Heart left ventricle (tissue), 16 donors: ENCODE measurements at places on chromosomes 3 and 15. TPM values are rescaled to one million over a fixed set of nuclear protein-coding genes. Genes with fewer than 3 reads are reported as not detected.

RBPMS2 gene
- total RNA-seq: 329 TPM

DNA sequence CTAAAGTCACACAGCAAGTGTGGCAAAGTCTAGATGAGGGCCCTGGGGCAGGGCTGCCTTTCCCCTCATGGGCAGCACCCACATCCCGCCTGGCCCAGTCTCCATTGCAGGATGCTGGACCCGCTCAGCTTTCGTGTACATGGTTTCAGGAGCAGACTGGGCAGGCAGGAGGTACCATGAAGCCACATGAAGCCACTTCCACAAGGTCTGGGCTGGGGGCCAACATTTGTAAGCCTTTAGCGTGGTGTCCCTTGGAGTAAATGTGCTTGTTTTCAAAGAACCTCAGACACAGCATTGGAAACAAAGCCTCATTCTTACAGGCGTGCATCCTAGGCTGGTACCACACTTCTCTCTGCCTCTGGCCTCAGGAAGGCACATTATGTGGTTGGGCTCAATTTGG lies 34.5 kb downstream of the UMPS start:
- no peak for DNase-seq

- DNase-seq: no peak
Measured at GRCh38 chr3:196813903-196814302, 53.8 kb upstream of the SENP5 start.

ITIH1 gene
- not detected for total RNA-seq

DNA sequence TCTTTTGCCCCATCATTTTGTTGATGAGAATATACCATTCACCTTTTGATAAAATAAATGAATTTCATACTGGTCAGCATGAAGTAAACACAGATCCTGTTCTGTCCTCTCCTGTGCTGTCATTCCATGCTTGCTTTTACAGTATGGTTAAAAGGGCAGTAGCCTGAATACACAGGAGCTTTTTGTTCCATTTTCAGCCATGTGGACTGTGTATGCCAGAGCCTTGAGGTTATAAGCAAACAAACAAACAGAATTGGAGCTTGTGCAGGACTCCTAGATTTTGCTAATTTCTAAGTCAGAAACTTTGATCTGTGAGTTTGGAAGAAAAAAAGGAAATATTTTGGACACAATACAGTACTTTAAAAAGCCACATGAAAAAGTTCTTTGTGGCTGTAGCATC lies 91.9 kb downstream of the LRRC28 start:
- no peak for DNase-seq
